ACHN (cell line): ENCODE measurements at places on chromosomes 5 and 9.

GRCh38 chr5:73985145-73985544 lies 359.1 kb downstream of the ARHGEF28 start:
- no peak for DNase-seq

DNA sequence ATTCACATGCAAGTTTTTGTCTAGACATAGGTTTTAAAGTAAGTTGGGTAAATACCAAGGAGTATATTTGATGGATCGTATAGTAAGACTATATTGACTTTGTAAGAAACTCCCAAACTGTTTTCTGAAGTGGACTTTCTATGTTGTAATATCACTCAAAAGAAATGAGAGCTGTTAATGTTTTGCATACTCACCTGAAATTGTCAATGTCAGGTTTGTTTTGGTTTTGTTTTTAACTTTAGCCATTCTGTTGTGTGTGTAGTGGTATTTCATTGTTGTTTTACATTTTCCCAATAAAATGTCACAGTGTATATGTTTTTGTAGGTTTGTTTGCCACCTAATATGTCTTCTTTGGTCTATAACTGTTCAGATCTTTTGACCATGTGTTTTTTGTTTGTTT lies 375.7 kb upstream of the CDH9 start:
- no peak for DNase-seq

- DNase-seq = peak; percentile 74
Measured at GRCh38 chr9:77063645-77064285, 44.3 kb downstream of the FOXB2 start.

DNA sequence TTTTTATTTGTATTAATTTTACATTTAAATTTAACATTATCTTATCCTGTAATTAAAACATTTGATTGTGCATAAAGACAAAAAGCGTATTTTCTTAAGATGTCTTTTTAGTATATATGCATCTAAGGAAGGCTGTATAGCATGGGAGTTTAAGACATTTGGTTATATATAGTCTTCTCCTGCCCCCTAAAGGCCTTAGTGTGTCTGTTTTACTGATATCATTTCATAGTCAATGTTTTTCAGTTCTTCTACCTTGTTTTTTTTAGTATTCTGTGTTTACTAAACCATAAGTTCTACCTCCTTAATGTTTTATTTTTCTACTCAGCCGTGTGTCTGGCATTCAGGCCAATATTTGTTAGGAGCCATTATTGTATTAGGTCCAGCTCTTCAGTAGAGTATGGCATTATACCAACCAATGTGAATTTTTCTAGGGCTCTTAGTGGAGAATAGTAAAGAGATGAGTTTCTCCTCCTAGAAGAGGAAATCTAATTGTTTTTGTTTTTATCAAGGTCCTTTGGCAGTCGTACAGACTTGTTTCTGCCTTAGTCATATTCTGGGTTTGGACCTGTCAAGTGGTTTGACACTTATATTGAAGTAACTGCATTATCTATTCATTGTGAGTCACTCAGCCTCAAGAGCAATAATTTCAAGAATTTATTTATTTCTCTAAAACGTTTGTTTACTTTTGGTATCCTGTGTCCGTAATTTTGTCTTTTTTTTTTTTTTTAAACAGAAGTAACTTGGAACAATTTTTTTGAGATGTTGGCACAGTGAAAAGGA lies 74.8 kb downstream of the SLF1 start:
- peak; percentile 66 for DNase-seq

GRCh38 chr5:57447658-57448057 lies 35.0 kb downstream of the ACTBL2 start:
- DNase-seq = no peak

GRCh38 chr5:1349246-1349645 lies 4.3 kb upstream of the CLPTM1L start:
- DNase-seq = no peak

DNA sequence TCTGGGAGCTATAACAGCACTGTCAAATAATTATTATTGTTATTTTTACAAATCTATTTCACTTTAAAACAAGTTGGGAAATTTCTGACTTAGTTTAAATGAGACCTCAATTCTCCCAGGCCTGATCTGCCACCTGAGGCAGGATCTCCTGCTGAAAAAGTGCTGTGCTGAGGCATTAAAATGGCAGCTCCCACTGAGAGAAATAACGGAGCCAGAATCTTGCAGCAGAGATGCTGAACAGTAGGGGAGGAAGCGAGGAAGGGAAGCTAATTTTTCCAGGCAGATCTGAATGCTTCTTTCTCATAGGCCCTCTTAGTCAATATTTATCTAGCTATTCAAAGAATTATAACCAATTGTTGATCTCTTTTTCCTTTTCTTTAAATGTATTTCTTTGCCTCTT lies 196.3 kb downstream of the ZNF462 start:
- DNase-seq = no peak

GRCh38 chr5:127311781-127312525 lies 21.4 kb downstream of the MEGF10 start:
- no peak for DNase-seq

GRCh38 chr5:126883564-126884245 lies 106.8 kb downstream of the LMNB1 start:
- DNase-seq = no peak

GRCh38 chr5:163498886-163499285 lies 6.5 kb upstream of the MAT2B start:
- peak; percentile 34 for DNase-seq

DNA sequence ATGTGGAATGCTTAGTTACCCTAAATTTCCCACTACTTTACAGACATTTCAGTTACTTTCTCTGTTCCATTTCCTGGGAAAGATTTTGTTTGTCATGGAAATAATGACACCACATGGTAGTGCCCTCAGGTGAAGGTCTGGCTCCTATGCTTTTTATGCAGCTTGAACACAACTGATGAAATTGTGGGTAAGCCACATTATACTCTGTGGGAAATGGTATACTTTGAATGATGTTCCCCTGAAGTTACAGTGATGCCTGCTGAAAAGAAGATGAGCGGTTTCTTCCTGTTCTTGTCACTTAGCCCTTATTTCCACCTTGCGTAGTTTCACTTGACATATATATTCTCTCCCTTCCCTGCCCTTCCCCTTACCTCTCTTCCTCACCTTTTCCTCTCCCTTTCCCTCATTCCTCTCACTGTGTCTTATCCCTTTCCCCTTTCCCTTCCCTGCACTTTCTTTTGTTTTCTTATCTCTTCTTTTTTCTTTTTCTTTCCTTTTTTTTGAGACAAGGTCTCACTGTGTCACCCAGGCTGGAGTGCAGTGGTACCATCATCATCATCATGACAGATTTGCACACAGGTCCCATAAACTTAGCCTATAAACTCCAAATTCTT lies 280.8 kb upstream of the IL12B start:
- no peak for DNase-seq

GRCh38 chr5:61234019-61234418 lies 71.8 kb upstream of the SMIM15 start:
- DNase-seq = no peak

- no peak for DNase-seq
Measured at GRCh38 chr5:78760366-78760765, 111.8 kb upstream of the LHFPL2 start.
